ENCODE measurements at places on chromosomes 16 and 17.

- DNase-seq, result no peak
Observed at GRCh38 chr16:54462771-54463170, 176.2 kb upstream of the IRX3 start.

- no peak for DNase-seq
Observed at GRCh38 chr17:21282231-21282630, 2.3 kb upstream of the MAP2K3 start.

DNA sequence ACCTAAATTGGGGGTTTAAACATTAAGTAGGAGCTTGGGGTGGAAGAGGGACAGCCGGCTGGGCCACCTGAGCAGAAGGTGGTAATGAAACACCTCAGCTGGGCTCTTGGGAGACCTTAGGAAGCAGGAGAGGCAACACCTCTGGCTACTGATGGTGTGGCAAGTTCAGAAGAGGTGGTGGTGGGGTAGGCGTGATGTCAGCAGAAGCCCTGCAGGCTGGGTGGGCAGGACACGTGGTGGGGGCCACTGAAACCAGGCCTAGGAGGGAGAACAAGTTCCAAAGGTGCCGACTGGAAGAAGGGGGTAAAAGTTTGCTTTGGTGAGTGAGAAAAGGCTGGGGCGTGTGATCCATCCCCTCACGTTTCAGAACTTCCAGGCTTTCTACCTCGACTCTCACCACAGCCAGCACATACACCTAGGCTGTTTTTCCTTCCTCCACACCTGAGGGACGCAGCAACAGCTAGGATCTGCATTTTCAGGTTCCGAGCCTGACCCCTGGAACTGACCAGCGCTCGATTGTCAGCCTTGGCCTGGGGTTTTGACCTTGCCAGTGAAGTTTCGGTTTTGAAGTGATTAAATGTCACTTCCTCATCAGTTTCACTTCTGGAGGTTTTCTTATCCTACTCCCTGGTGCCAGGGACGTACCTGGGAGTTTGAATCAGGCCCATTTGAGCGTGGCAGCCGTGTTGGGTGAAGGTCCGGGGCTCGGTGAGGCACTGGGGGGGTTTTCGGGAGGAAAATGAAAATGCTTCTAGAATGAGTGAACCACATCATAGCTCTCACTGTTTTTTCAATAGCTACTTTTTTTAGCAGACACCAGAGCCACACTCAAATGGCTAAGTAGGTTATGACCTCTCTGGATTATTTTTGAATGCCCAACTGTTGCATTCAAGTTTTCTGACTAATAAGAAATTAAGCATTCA is 10.0 kb downstream of the SNN start:
- no peak for DNase-seq

DNA sequence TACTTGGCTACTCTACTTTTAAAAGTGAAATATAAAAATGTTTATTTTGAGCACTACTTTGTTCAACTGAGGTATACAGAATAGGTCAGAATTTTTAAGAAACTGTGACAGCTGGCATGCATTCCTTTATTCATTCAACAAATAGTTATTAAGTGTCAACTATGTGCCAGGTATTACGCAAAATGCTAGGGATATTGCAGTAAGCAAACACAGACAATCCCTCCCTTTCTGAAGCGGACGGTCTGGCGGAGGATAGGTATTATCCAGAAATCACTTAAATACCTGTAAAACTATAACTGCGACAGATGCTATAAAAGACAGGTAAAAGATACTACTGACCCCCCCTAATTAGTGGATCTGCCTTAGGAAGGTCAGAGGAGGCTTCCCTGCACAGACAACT is 26.1 kb downstream of the METTL16 start:
- DNase-seq, result no peak

DNA sequence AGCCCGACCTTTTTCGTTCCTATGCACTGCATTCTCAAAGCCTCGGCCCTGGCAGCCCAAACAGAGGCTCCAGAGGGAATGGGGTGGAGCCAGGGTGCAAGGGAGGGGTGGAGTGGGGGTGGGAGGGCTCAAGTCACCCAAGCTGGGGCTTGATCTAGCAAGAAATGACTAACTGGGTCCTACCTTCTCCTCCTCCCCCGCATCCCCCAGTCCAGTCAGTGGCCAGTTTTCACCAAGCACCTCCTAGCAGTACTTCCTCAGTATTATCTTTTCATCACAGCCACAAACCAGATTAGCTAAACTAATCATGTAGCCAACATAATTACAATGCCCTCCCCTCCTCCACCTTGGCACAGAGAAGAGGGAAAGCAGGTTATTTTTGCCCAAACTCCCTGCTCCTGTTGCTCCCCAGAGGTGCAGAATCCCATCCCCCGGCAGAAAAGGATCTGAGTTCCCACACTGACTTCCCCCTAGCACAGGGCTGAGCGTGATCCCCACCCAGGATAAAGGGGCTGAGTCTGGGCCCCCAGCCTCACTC is 2.2 kb downstream of the JUP start:
- no peak for DNase-seq

All from liver (tissue), 10 donors.